Dermis lymphatic vessel endothelial cell (primary cell): ENCODE measurements at places on chromosomes 12 and 14. TPM values are rescaled to one million over a fixed set of nuclear protein-coding genes. Genes with fewer than 3 reads are reported as not detected.

Gene KLHDC1
- 2.6 and 3.6 TPM in 2 replicates for total RNA-seq

Gene POTEG
- not detected in 2 replicates for total RNA-seq

Gene RHOJ
- total RNA-seq, result 133 and 176 TPM in 2 replicates

Gene SDSL
- 2.1 and 2.9 TPM in 2 replicates for total RNA-seq

Gene TC2N
- total RNA-seq, result 14.0 and 37.5 TPM in 2 replicates

Gene ENDOU
- under 0.01 and 0.11 TPM in 2 replicates for total RNA-seq

Gene ATG14
- total RNA-seq, result 14.1 and 16.3 TPM in 2 replicates

Gene KRT5
- 0.11 TPM in 1 of 2 replicates, not detected in the other for total RNA-seq

Gene IGF1
- total RNA-seq, result 1.3 and 2.5 TPM in 2 replicates

Gene ZFYVE21
- 62.0 and 92.0 TPM in 2 replicates for total RNA-seq

Gene FAM181A
- not detected in 2 replicates for total RNA-seq

Gene TEDC1
- total RNA-seq, result 3.1 and 4.1 TPM in 2 replicates

Gene HOXC11
- 0.11 TPM in 1 of 2 replicates, not detected in the other for total RNA-seq

Gene PPP4R4
- total RNA-seq, result not detected in 2 replicates

Gene PLXNC1
- under 0.01 and 0.09 TPM in 2 replicates for total RNA-seq

Gene KRT75
- not detected in 2 replicates for total RNA-seq

Gene VIPAS39
- total RNA-seq, result 22.3 and 32.7 TPM in 2 replicates

Gene MARK3
- 45.1 and 55.3 TPM in 2 replicates for total RNA-seq

Gene HHIPL1
- total RNA-seq, result 1.2 and 1.6 TPM in 2 replicates

Gene GALNT8
- total RNA-seq, result 0.09 and 0.11 TPM in 2 replicates
